ENCODE measurements at places on chromosomes 11 and 22. TPM values are rescaled to one million over a fixed set of nuclear protein-coding genes. Genes with fewer than 3 reads are reported as not detected.

TRIM6 gene
- total RNA-seq, result 6.5 TPM

MYRF gene
- total RNA-seq, result 1.4 TPM

LYVE1 gene
- total RNA-seq, result 22.3 TPM

OVCH2 gene
- 1.4 TPM for total RNA-seq

MIOX gene
- total RNA-seq, result not detected

IL18 gene
- 5.2 TPM for total RNA-seq

VWCE gene
- total RNA-seq, result 0.41 TPM

TRIM49C gene
- total RNA-seq, result not detected

MOV10L1 gene
- 1.0 TPM for total RNA-seq

POU2AF2 gene
- 0.41 TPM for total RNA-seq

Data from tongue (tissue), 3 donors.